ENCODE measurements at places on chromosomes 7 and 10. TPM values are rescaled to one million over a fixed set of nuclear protein-coding genes. Genes with fewer than 3 reads are reported as not detected.

HMX3 gene
- not detected for total RNA-seq

GRCh38 chr7:159144758-159145489 lies at the start of gene VIPR2:
Gene VIPR2, minus strand, starts transcription at chr7:159144867. Its CDS starts 96 bp downstream, at chr7:159144771.
- no peaks in the 10 kb centered on the region for H3K36me3 ChIP-seq
- H3K27me3 ChIP-seq = peaks cover 12% of the 10 kb centered on the region
- H3K4me3 ChIP-seq = no peak within 1 kb of the TSS
- H3K4me1 ChIP-seq = peaks cover 4% of the 10 kb centered on the region

- no peak for DNase-seq
- H3K4me3 ChIP-seq = no peak overlapping the region
- H3K36me3 ChIP-seq = peaks cover 30% of the 10 kb centered on the region
- no peak overlapping the region for H3K27ac ChIP-seq
- peaks cover 11% of the 10 kb centered on the region for H3K4me1 ChIP-seq
Observed at GRCh38 chr7:1912593-1913465, 242.8 kb downstream of the ELFN1 start.

HOXA7 gene
- total RNA-seq = not detected

KCND2 gene
- not detected for total RNA-seq

GRCh38 chr7:14179781-14180180 lies 190.3 kb upstream of the ETV1 start:
- H3K4me3 ChIP-seq = no peak overlapping the region
- H3K27ac ChIP-seq = no peak overlapping the region
- no peaks in the 10 kb centered on the region for H3K36me3 ChIP-seq
- H3K4me1 ChIP-seq = no peaks in the 10 kb centered on the region

- no peaks in the 10 kb centered on the region for H3K27me3 ChIP-seq
- H3K4me1 ChIP-seq = no peaks in the 10 kb centered on the region
- H3K36me3 ChIP-seq = no peaks in the 10 kb centered on the region
- no peak overlapping the region for H3K4me3 ChIP-seq
- no peak for DNase-seq
- H3K27ac ChIP-seq = no peak overlapping the region
Observed at GRCh38 chr7:34752929-34753328, 94.9 kb downstream of the NPSR1 start.

THSD7A gene
- total RNA-seq = not detected

DNA sequence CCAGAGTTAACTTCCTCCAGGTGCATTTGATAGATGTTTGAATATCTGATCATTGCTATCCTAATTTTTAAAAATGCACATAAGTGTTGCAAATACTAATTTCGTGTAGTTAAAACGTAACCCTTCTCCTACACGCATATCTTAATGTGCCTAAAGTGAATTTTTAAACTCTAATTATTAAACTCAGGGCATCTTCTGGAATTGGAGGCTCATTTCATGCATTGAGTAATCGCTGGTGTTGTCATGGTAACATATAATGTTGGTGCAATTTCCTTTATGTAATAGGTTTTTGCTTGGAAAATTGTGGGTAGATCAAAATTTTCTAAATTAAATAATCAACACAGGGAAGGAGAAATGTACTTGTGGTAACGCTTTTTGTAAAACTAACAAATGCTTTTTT lies 56.2 kb downstream of the ARMC3 start:
- peaks cover 8% of the 10 kb centered on the region for H3K4me1 ChIP-seq
- no peaks in the 10 kb centered on the region for H3K27me3 ChIP-seq
- no peak for DNase-seq
- no peak overlapping the region for H3K27ac ChIP-seq

GRCh38 chr7:5442757-5443305 lies 19.2 kb upstream of the TNRC18 start:
- H3K4me1 ChIP-seq = no peaks in the 10 kb centered on the region
- no peak for DNase-seq
- H3K4me3 ChIP-seq = no peak overlapping the region
- H3K27ac ChIP-seq = no peak overlapping the region
- no peaks in the 10 kb centered on the region for H3K36me3 ChIP-seq
- H3K27me3 ChIP-seq = no peaks in the 10 kb centered on the region

RARRES2 gene
- not detected for total RNA-seq

DNA sequence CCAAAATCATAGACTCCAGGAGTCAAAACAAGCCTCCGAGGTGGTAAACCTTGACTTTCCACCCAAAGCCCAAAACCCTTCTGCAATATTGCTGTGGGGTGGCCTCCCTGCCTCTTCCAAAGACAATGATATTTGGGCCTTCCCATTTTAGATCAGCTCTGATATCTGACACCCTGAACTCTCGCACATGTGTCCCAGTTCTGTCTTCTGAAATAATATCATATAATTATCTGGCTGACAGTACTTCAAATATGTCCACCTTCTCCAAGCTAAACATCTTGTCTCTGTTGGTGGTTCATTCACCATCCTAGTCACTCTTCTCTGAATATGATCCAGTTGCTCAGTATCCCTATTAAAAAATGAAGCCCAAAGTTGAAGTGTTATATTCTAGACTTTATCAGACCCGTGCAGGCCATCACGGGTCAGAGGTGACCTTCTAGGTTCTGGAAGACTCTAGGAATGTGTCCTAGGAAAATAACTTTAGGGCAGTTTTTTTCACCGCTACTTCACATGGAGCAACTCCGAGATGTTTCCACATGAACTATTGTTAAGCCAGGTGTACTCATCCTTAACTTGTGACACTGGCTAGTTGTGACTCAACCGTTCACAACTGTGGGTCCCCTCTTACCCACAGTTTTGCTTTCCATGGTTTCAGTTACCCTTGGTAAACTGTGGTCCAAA lies 6.3 kb downstream of the TECTB start:
- no peak for DNase-seq
- H3K27me3 ChIP-seq = peaks cover 3% of the 10 kb centered on the region
- H3K4me3 ChIP-seq = no peak overlapping the region
- no peaks in the 10 kb centered on the region for H3K36me3 ChIP-seq
- H3K4me1 ChIP-seq = no peaks in the 10 kb centered on the region

GUSB gene
- total RNA-seq = 33.6 TPM

- H3K4me1 ChIP-seq = peaks cover 3% of the 10 kb centered on the region
- H3K4me3 ChIP-seq = no peak overlapping the region
- H3K27ac ChIP-seq = no peak overlapping the region
Observed at GRCh38 chr10:74929197-74929596, 102.8 kb downstream of the KAT6B start.

FAM25G gene
- not detected for total RNA-seq

MRPL32 gene
- total RNA-seq = 39.5 TPM

- no peak for DNase-seq
- no peak overlapping the region for H3K4me3 ChIP-seq
- H3K27ac ChIP-seq = no peak overlapping the region
- no peaks in the 10 kb centered on the region for H3K4me1 ChIP-seq
- H3K27me3 ChIP-seq = peaks cover 5% of the 10 kb centered on the region
Observed at GRCh38 chr10:46234026-46234425, 52.8 kb upstream of the ANTXRL start.

DNA sequence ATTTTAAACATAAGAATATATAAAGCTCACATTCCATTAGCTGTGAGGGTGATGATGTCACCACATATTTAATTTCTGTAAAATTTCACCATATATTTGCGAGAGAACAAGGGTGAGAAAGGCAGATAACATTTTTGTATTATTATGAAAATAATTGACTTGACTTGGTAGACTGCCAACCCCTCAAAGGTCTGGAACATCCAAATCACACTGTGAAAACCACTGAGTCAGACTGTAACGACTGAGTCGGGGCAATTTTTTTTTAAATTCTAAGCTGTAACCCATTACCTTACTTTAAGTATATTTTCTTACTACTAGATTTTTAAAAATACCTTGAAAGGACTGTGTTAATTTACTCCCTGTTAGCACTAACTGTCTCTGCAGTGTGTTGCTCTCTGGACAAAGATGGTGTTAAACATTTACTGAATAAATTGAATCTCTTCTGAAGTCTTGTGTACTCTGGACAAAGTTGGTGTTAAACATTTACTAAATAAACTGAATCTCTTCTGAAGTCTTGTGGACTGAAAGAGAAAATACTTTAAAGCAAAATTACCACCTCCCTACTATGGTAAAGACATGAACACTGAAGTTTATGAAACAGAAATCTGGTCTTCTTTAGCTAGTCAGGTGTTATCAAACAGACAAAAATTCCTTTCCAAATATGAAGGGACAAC lies 14.1 kb downstream of the PDZD8 start:
- no peak for DNase-seq
- peaks cover 32% of the 10 kb centered on the region for H3K4me1 ChIP-seq
- no peaks in the 10 kb centered on the region for H3K27me3 ChIP-seq
- no peaks in the 10 kb centered on the region for H3K36me3 ChIP-seq
- no peak overlapping the region for H3K27ac ChIP-seq
- no peak overlapping the region for H3K4me3 ChIP-seq

DNA sequence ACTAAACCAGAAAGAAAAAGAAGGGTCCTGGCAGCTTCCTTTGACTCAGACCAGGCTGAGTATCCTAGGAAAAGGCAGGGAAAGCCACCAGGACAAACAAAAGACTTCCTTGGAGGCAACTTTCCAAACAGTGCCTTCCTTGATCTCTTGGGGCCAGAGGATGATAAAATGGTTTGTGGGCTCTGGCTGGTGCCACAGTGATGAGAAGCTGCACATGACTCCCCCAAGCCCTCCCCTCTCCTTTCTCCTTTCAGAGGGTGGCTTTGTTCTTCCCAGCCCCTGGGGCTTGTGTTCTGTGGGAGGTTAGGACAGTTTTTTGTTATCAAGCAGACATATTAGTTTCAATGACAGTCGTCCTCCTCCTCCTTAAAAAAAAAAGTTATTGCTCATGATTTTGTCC lies 183.2 kb downstream of the SEM1 start:
- no peak for DNase-seq
- no peaks in the 10 kb centered on the region for H3K4me1 ChIP-seq
- no peak overlapping the region for H3K27ac ChIP-seq
- no peak overlapping the region for H3K4me3 ChIP-seq

DNA sequence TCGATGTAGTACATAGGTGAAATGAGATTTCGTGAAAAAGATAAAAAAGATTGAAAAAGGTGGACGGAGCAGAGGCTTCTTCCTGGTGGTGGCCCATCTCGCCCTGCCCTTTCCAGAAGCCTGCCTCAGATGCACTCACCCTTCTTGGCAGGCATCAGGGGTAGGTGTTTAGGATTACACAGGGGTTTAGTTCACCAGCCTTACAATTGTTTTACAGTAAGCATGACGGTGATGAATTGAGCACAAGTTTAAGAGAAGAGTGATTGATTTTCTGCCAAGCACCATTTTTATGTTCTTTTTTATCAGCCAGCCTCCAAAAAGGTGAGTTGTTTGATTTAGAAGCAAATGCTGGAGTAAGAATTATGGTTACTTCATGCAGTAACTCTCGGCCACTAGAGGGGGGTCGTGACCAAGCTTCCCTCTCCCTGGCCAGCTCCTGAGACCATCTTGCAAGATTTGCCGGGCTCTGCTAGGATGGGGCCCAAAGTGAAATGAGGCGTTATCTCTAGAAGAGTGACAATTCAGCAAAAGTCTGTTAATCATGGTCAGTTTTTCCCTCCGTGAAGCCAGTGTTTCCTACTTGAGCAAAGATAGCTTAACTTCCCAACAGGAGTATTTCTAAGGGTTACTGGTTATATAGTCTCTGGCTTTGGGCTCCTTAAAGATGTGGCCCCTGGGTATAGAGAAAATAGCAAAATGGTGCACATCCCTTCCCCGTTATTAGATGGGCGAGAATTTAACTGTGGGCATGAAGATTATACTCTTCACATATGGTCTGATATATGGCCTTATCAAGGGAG lies 228.8 kb downstream of the BMPER start:
- H3K4me3 ChIP-seq = no peak overlapping the region
- H3K4me1 ChIP-seq = no peaks in the 10 kb centered on the region
- no peak overlapping the region for H3K27ac ChIP-seq
- no peaks in the 10 kb centered on the region for H3K27me3 ChIP-seq
- no peak for DNase-seq
